ENCODE measurements at places on chromosomes 1 and 21. TPM values are rescaled to one million over a fixed set of nuclear protein-coding genes. Genes with fewer than 3 reads are reported as not detected.

GRCh38 chr1:15007842-15008241 is 145.7 kb upstream of the TMEM51 start:
- no peak for DNase-seq

DNA sequence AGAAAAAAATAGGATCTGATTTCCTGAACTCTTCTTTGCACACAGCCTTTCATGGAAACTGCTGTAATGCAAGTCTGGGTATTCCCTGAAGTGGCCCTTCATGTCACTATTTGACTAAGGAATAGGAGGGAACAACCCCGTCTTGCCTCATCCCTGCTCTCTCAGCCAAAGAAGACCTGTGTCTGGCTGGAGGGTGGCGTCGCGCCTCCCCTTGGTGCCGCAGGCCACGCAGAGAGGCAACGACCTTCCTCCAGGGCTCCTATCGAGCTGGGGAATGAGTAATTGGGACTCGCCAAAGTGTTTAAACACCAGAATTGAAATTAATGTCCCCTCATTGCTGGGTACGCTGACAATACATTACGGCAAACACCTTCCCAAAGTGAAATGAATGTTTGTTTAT is 129.8 kb downstream of the PBX1 start:
- no peak for DNase-seq

DNA sequence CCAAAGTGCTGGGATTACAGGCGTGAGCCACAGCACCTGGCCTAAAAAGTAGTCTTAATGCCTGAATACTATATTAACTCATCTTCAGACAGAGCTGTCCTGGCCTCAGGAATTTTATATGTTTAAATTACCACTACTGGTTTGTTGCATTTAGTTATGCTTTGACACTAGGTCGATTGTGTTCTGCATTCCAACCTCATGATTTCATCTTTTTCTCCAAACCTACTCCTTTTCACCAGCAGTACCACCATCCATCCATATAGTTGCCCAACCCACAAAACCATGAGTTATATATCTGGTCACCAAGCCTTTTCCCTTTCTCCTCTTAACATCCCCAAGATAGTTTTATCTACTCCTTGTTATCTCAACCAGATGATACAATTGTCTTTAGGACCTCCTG is 22.6 kb downstream of the FMO5 start:
- no peak for DNase-seq

DNA sequence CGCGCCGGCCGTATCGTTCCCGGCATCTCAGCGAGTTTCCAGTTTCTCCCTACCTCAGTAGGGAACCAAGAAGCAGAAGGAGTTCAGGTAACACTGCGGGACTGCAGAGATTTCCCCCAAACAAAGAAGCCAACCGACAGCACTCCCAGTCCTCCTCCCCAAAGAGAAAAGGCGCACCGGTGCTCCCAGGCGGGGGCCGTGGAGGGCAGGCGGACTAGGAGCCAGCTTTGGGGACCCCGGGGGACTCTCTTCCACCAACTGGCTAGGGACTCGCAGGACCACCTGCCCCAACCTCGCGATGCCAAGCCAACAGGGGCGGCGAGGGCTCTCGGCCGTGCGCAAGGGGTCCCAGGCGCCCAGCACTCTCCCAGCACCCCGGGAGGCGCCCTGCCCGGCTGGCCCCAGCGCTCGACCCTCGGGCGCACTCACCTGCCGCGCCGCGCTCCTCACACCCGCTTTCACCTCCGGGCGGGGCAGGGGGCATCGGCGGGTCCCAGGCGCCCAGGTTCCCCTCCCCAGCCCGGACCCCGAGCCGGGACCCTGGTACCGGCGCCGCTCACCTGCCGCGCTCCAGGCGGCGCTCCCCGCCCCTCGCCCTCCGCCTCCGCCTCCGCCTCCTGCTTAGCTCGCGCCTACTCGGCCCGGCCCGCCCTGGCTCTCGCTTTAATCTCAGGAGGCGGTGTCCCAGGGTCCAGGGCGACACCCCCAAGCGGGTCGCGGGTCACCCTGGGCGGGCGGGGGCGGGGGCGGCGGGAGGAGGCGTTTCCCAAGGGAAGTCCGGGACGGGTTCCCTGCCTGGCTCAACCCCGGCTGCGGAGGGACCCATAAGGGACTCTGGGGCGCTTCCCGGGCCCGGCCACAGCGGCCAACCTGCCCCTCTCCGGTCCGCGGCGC is at the start of gene TMPRSS2:
Gene TMPRSS2 (minus strand): TSS at position 638 of the 894 bp plus-strand sequence. CDS start 10,025 bp downstream, outside the sequence.
- DNase-seq = peak; percentile 82

GRCh38 chr1:39044762-39045161 is 18.6 kb downstream of the NDUFS5 start:
- no peak for DNase-seq

DNA sequence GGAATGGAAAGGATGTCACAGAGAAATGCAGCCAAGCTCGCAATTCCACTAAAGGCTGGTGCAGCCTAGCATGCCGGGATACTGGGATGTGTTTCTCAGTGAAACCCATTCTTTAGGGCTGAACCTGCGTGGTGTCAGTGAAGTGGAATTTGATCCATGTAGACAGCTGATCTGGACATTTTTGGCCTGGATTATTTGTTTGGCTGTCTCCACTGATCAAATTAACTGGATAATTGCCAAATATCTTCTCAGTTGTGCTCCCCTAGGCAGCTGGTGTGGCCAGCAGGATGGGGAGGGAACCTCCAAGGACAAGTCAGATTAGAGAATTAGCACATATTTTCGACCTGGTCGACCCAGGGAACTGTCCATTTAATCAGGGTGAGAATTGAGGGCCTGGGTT is 318.4 kb downstream of the RPS6KC1 start:
- no peak for DNase-seq

GRCh38 chr1:239997515-239998311 is 94.0 kb upstream of the FMN2 start:
- no peak for DNase-seq

DNA sequence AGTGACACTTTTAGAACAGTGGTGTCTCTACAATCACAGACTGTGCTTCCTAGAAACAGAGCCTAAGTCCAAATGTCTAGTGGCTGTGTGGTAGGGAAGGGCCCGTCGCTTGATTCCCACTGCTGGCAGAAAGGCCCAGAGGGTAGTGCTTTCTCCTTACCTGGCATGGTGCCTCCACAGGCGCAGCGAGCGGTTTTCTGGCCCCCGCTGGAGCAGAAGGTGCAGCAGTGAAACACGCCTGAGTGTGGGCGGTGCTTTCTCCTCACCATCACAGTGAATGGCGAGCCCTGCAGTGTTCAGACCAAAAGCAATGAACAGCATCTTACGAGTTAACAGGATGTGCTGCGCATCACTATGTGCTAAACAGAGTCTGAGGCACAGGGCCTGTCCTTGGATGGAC is 8.3 kb downstream of the TRIM45 start:
- DNase-seq = no peak

DNA sequence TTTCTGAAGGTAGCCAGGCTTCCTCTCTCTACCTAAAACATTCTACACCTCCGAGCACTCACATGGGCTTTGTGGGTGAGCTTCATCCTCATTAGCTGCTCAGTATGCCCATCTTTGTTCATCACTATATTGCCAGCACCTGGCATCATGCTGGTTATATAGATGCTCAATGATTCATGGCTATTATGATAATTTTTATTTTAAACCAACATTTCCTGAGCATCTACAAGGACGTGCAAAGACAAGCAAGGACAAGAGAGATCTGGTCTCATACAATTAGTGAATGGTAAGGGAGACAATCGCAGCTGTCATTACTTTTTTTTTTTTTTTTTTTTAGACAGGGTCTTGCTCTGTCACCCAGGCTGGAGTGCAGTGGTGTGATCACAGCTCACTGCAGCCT is 11.3 kb upstream of the QSOX1 start:
- DNase-seq = no peak

SPRR4 gene
- total RNA-seq = not detected

TTC22 gene
- 24.9 TPM for total RNA-seq

Measured in mucosa of gallbladder (tissue), 1 donor.